ENCODE measurements at places on chromosomes 2 and 18.

DNA sequence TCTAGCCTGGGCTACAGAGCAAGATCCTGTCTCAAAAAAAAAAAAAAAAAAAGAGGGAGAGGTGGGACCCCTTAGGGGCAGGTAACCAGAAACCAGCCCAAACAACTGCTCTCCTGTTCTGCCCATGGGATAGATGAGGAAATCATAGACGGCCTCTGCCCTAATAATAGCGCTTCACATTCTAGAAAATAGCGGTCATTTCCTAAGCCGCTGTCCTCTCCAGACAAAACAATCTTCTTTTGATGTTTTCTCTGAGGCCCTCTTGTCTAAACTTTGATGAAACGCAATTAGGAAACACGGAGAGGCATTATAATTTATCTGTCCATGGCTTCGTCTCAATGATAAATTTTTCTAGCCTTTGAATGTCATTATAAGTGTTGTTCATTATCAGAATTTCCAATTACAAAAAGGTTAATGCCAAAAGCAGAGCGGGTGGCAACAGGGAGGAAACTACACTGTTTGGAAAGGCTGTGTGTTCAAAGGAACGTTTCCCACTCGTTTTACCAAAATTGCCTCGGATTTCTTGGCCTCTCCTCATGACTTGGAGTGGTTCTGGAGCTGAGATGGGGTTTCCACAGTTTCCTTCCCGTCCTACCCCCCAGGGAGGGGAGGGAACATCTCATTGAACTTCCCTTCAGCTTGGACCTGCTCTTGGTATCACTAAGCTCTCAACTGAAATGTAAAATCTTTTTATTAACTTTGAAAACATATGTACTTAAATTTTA lies 151.6 kb upstream of the ZNF236 start:
- peak; percentile 46 for DNase-seq

DNA sequence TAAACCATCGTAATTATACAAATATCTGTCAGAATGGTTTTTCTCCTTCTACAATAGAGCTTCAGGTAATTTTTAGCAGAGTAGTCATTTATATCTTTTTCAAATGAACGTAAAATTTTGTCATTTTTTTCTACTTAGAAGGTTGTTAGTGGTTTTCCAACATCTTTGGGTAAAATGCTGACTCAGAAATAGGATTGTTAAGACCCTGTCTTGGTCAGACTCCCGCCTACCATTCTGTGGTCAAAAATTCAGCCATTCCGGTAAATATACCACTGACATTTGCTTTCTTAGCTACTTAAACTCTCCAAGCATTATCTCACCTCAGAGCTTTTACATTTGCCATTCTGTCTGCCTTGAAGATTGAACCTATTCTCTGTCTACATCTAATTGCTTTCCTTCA lies 154.1 kb upstream of the CDH19 start:
- DNase-seq: no peak

- no peak for DNase-seq
These were observed 117.8 kb downstream of the PID1 start for GRCh38 chr2:229153267-229153666.

- DNase-seq: peak; percentile 81
These were observed 96.9 kb downstream of the PHLPP1 start for GRCh38 chr18:62812242-62812641.

GRCh38 chr18:59005262-59005661 lies 134.4 kb upstream of the SEC11C start:
- peak; percentile 79 for DNase-seq

GRCh38 chr18:23648456-23648855 lies 14.3 kb downstream of the ANKRD29 start:
- DNase-seq: no peak
